ENCODE measurements at places on chromosomes 12 and 14.

DNA sequence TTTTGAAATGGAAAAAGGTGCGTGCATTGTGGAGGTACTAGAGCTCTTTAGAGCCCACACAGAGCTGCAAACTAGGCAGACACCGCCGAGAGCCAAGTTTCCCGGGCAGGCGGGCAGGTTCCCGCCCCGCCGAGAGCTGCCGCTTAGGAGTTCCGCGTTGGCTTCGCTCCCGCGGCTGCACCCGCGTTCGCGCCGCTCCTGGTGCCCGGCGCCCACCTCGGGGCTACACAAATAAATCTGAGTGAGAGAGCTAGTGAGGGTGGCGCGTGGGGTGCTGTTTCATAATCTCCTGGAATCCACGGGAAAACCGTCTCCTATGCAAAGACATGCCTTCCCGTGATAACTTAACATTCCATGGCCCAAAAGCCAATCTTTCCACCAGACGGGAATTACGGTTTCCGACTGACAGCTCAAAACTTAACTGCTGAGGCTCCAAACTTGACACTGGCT is 645 bp downstream of the KITLG start:
- no peak for DNase-seq

GRCh38 chr14:51539571-51540037 is 112.1 kb upstream of the FRMD6 start:
- DNase-seq, result no peak

DNA sequence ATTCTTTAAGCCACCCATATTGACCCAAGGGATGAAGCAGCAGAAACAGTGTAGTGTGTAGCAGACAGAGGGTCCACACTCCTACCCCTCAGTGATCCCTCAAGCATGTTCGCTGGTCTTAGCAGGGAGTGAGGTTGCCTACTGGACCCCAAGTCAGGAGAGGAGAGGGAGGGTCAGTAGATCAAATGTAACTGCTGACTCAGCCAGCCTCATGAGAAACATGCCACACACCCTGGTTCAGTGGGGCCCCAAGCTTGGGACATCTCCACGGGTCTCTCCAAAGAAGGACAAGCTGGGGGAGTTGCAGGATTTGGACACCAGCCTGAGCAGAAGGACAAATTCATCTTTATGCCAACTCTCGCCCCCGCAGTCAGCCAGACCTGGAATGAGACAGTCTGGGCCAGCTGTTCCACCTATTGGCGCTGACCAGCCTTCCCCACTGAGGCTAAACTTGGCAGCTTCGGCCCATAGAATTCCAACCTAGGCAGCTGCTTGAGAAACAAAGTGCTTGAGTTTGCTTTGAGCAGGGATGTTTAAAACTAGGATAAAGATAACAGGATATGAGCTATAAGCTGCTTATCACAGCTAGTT is 66.0 kb upstream of the ACTN1 start:
- no peak for DNase-seq

DNA sequence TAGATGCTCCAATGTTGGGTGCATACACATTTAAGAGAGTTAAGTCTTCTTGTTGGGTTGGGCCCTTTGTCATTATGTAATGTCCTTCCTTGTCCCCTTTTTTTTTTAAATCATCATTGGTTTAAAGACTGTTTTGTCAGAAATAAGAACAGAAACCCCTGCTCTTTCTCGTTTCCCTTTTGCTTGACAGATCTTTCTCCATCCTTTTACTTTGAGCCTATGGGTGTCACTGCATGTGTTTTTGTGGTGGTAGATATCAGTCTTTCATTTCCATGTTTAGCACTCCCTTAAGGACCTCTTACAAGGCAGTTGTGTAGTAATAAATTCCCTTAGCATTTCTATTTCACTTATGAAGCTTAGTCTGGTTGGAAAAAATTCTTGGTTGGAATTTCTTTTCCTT is 47.4 kb downstream of the RTN1 start:
- no peak for DNase-seq

GRCh38 chr14:64729386-64730060 is 25.3 kb downstream of the PLEKHG3 start:
- no peak for DNase-seq

DNA sequence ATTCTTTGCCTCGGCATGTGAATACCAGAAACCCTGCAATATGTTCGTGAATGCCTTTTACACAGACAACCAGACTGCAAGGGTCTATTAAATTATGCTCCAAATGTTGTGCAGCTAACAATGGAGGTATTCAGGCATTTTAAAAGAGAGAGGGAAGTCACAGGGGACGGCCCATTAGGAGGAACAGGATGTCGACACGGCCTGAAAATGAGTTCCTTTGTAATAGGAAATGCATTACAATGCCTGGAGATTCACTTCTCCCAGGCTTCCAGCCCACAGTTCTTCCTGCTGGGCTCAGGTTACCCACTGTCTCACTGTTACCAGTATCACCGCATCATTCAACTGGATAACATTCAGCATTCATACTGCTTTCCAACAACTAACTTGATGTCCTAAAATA is 2.5 kb downstream of the DUSP6 start:
- DNase-seq, result no peak

DNA sequence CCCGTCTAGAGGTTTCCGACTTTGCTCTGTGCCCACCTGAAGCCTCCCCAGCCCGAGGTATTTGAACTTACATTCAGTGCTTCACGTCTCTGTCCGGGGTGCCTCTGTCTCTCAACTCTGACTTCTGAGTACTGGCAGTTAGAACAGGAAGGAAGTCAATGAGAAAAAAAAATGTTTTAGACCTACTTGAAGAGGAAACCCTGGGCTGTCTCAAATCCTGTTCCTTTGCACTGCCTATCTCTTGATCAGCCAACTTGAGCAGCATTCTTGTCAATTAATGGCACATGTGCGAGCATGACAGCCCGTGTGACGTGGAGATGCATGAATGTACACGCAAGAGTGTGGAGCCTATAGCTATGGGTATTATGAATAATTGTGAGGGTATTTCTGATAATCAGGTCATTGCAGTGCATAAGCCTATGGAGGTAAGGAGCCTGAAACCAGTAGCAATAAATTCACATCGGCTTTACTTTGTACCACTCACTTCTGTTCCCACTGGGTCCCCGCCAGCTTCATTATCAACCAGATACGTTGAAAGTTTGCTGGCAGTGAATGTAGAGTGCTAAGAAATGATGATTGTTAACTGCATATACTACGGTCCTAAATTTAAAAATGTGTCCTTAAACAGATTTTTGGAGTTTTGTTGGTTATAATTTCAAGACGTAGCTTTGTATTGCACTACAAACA is at the start of gene ARHGDIB:
Gene ARHGDIB, minus strand, starts transcription at position 136 of the 687 bp plus-strand sequence. CDS start 10,889 bp downstream, outside the sequence.
- no peak for DNase-seq

DNA sequence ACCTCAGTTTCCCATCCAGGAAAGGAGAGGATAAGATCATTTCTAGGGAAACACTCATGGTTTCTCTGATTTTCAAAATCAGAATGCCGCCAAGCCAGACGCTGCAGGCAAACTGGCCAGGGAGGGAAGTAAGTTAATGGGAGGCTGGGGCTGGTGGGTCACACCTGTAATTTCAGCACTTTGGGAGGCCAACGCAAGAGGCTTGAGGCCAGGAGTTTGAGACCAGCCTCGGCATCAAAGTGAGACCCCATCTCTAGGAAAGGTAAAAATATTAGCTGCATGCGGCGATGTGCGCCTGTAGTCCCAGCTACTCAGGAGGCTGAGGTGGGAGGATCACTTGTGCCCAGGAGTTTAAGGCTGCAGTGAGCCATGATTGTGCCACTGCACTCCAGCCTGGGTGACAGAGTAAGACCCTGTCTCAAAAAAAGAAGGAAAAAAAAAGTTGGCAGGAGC is 587 bp downstream of the SELPLG start:
- DNase-seq, result no peak

GRCh38 chr12:58765076-58765475 is 155.2 kb downstream of the LRIG3 start:
- no peak for DNase-seq

DNA sequence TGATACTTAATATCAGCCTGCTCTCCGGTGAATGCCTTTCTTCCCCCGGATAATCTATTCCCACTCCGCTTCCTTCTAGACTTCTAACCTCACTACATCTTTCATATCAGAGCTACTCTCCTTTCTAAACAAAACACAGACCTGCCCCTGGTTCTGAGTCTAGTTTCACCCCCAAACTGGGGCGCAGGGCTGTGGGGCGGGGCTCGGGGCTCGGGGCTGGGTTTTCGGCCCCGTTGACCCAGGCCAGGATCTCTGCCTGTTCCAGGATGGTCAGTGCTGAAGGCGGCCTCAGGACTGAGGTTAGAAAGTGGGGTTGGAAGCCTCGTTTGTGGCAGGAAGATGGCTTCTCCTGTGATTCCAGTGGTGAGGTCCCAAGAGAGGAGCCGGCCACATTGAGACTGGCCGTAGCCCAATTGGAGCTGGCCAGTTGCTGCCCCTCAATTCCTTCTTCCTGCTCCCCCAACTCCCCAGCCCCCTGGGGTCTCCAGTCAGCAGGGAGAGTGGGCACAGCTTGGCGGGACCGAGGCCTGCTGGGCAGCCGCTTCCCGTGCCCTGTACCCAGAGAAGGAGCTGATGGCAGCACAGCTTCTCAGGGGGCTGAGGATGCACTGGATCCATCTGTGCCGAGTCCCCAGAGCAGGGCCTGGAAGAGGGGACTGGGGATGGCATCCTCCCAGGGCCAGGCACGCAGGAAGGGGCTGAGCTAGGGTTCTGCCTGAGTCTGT is 52.9 kb downstream of the LRCOL1 start:
- no peak for DNase-seq

GRCh38 chr12:78636231-78636855 is 228.2 kb upstream of the SYT1 start:
- DNase-seq, result no peak

- DNase-seq, result no peak
These were observed 41.4 kb downstream of the CLIP1 start for GRCh38 chr12:122381021-122381420.

GRCh38 chr12:57176846-57177245 is 29.4 kb upstream of the LRP1-AS start:
- no peak for DNase-seq

DNA sequence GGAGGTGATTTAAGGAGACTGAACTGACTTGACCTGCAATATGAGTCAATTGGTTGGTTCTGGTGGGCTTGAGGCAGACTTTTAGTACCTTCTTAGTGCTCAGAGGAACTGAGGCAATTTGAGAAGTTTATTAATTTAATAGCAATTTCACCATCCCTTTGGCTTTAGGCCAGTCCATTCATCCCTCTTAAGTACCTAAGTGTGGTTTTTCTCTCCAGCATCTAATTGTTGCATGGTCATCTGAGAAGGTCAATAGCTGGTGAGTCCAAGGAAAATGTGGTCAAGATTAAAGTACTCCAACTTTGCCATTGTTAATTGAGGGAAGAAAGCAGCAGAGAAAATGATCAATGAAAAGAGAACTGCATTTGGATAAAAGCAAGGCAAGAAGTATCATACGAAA is 115.4 kb upstream of the DYRK2 start:
- no peak for DNase-seq

GRCh38 chr14:62076368-62076767 is 314.1 kb downstream of the SNAPC1 start:
- DNase-seq, result no peak

DNA sequence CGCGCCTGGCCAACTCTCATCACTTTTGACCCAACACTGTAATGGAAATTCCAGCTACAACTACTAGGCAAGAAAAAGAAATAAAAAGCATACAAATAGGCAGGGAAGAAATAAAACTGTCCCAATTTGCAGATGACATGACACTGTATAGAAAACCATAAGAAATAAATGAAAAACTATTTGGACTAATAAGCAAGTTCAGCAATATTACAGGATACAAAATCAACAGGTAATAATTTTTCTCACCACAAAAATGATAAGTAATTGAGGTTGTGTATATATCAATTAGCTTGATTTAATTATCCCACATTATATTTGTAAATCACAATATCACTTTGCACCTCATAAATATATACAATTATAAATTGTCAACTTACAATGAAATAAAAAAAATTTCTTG is 41.9 kb upstream of the OASL start:
- no peak for DNase-seq

- no peak for DNase-seq
These were observed 53.3 kb downstream of the RBM19 start for GRCh38 chr12:113912760-113913329.

DNA sequence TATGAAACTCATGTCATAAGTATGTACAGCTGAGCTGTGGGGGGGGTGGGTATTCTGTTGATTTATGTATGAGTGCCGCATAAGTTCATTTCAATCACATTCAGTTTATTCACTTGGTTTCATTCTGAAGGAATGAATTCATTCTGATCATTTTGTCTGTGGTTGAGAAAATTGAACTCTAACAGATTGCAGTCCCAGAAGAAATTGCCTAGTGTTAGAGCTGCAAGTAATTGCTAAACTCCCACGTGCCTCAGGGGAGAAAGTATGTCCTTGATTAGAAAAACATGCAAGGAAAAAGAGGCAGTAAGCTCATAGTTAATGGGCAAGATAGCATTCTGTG is 442.4 kb upstream of the MGAT4C start:
- peak; percentile 12 for DNase-seq

GRCh38 chr12:129928643-129929042 is 24.8 kb upstream of the TMEM132D start:
- DNase-seq, result no peak

- DNase-seq, result no peak
These were observed 231.5 kb upstream of the FOXN3 start for GRCh38 chr14:89648510-89648909.

DNA sequence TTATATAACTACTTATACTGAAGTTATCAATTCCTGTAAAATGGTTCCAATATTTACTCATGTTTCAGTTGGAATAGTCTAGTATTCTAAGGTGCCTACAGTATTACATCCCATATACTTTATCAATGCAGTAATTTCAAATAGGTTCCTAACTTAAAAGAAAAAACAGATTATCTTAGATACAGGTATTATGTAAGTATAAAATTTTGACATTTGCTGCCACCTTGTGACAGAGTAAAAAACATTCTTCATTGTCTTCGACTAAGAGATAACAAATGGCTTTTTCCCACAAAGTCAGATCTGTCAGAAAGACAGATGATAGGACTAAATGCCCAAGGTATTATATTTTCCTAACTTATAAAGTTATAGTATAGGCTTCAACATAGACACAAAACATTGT is 78.7 kb downstream of the TXNDC16 start:
- DNase-seq, result peak; percentile 20

All from right renal cortex interstitium (tissue), 3 donors.